ENCODE measurements at places on chromosomes 5 and 9.

DNA sequence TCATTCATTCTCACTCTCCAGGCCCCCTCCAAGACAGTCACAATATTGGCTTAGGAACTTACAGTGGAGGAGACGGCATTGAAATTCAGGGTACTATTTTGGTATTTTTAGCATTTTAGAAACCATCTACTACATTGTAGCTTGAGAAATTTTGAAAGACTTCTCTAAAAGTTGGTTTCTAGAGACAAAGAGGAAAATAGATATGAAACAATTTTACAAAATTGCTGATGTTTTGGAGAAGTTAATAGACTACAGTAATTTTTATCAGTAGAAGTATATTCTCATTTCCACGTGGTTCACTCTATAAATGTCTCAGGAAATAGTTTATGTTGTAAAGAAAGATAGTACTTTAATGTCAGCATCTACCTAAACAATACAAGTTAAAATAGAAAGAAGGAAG is 63.2 kb upstream of the ZSWIM6 start:
- DNase-seq = no peak

- no peak for DNase-seq
These were observed 155.7 kb upstream of the SH3GL2 start for GRCh38 chr9:17422994-17423680.

- no peak for DNase-seq
These were observed 4.9 kb downstream of the NADK2 start for GRCh38 chr5:36236801-36237200.

GRCh38 chr5:91028499-91028956 is 354.6 kb downstream of the ARRDC3 start:
- DNase-seq = no peak

- no peak for DNase-seq
These were observed 68.1 kb upstream of the ERBIN start for GRCh38 chr5:65858316-65858715.

GRCh38 chr9:27766073-27766835 is 193.0 kb upstream of the C9orf72 start:
- DNase-seq = no peak

DNA sequence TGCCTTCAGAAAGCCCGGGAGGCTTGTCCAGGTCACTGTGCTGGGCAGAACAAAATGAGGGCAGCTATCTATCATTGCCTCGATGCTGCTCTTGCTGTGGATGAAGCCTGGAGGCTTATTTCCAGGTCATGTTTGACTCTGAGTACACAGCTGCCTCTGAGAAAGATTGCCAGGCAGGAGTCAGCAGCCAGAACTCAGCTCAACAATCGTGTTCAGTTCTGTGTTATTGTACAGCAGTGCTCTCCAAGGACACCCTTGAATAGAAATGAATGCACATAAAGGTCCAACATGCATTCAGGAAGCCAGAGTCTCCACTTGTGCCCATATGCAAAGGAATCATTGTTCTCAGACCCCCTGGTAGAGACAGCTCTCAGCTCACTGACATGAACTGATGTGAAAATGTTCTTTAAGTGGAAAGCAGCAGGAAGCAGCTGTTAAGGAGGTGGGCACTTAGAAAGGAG is 61.7 kb upstream of the ZFR start:
- no peak for DNase-seq

DNA sequence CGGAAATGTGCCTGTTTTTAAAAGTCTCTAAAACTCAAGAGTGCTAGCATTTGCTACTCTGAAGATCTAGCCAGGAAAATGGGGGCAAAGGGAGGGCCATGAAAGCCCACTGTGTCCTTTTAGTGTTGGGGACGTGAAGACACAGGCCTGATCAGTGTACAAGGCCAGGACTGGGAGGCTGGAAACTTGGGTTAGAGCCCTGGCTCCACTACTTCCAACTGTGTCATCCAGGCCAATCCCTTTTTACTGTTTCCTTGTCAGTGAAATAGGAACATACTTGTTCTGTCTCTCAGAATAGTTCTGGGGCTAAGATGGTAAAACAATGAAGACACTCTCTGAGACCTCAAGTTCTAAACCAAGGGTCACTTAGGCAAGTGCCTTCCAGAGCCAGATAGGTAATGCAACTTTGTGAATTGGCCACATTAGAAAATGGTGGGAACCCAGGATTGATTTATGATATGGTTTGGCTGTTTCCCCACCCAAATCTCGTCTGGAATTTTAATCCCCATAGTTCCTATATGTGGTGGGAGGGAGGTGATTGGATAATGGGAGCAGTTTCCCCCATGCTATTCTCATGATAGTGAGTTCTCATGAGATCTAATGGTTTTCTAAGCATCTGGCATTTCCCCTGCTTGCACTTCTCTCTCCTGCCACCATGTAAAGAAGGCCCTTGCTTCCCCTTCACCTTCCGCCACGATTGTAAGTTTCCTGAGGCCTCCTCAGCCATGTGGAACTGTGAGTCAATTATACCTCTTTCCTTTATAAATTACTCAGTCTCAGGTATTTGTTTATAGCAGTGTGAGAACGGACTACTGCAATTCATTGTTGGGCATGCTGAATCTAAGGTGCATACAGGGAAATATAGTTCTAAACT is 30.4 kb upstream of the B4GALT1 start:
- no peak for DNase-seq

DNA sequence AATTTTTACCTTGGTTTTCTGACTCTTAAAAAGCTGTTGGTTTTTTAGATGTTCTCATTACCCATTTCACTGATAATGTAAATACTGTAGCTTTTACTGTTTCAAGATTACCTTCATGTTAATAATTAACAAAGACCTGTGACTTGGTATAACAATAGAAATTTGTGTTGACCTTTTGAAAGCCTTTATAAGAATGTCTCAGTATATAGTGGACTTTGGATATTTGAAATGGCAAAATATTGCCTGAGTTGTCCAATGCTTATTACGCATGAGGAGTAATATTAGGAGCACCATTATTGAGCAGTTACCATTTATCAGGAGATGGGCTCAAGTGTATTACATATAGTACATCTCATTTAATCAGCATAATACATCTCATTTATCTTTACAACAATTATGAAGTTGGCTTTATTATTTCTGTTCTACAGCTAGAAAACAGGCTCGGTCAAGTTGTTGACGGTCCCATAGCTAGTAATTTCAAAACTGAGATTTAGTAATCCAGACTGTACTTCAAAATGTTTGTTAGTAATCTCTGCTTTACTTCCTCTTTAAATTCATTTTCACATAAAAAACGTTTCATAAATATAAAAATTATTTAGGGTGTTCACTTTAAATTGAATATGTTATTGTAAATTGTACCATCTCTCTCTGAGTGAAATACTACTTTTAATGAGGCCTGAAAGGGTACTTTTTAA is 50.7 kb upstream of the FKTN start:
- no peak for DNase-seq

- no peak for DNase-seq
These were observed 117.2 kb downstream of the RPS23 start for GRCh38 chr5:82160948-82161347.

- DNase-seq = no peak
These were observed 58.1 kb downstream of the PPIP5K2 start for GRCh38 chr5:103178167-103178566.

GRCh38 chr5:25713259-25713658 is 1068.5 kb upstream of the CDH10 start:
- DNase-seq = no peak

- no peak for DNase-seq
These were observed 832 bp downstream of the LMBRD2 start for GRCh38 chr5:36150676-36151433.

- no peak for DNase-seq
These were observed 26.0 kb downstream of the BDP1 start for GRCh38 chr5:71481441-71481840.

GRCh38 chr9:76725885-76726284 is 38.4 kb upstream of the PCA3 start:
- no peak for DNase-seq

- DNase-seq = no peak
These were observed 47.2 kb upstream of the FABP6 start for GRCh38 chr5:160181965-160182622.

GRCh38 chr5:88929385-88929784 is 46.4 kb upstream of the MEF2C start:
- DNase-seq = no peak

- no peak for DNase-seq
These were observed 2.3 kb downstream of the ADRB2 start for GRCh38 chr5:148828511-148829247.

DNA sequence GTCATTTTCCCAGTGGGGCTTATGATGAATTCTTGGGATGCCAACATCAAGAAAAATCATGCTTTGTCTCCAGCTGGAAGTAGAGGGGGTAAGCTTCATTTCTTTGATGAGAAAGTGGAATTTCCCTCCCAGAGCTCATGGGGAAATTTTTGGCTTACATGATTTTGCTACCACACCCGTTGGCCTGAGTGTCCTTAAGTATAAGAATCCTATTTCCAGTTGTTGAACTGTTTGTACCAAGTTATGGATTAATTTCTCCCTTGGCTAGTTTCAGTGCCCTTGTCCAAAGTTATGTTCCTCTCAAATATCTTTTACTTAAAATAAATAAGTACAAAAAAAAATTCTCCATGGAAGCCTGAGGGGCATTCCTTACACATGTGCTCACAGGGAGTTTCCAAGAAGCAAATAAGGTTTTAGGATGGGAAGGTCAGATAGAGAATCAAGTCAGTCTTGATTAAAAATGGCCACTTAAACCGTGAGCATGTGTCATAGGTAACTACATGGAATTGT is 82.3 kb downstream of the PTCD2 start:
- DNase-seq = no peak

GRCh38 chr9:25681266-25681665 is 3.0 kb upstream of the TUSC1 start:
- DNase-seq = no peak

DNA sequence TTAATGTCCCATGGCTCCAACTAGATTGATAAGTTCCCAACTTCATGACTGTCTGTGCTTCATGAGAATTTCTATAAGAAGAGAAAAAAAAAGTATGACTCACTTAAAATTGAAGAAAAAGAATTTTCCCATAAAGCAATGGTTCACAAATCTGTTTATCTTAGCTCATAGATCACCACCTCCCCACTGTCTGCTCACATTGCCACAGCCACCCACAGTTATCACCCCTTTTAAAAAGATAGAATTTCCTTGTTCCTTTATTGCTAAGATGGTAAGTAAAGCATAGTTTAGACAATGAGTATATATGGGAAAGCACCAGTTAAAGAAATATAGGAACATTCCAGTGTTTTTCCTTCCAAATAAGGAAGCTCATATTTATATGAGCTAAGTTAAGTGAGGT is 67.1 kb downstream of the ALDH7A1 start:
- no peak for DNase-seq

DNA sequence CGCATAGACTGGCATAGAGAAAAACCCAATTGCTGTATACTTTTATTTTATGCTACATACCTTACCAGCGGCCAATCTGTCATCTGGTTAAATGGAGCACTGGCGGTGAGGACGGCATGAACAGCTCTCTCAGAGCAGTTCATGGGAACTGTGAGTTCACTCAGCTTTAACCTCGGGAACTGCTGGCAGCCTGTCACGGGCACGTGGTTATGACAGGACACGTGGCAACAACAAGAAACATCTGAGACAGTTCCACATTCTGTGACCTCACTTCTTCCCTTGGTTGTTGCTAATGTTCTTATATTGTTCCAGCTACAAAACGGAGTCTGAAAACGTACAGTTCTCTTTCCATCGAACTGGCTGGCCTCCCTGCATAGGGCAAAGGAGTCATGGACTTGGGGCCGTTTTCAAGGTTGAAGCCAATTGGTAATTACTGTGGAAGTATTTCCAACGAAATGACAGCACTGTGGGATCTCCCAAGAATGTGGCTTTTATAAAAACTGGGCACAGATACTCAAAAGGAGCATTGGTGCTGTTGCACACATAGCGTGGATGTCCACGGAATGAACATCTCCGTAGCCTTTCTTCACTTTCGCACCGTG is 246.3 kb upstream of the DAP start:
- DNase-seq = no peak

DNA sequence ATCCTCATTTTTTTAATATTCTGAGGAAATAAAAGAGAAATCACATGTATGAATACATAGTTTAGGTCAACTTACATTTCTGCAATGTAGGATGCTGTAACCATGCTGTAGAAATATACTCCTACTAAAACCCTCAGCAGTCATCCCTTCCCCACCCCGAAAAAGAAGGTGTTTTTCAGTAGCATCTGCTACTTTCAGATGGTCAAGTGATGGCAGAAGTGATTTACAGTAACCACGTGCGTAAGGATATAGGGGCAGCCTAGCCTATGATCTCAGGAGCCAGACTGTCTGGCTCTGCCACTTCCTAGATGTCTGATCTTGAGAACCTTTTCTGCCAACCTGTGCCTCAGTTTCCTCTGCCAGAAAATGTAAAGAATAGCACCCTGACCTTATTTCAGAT is 26.0 kb upstream of the SYK start:
- DNase-seq = no peak

GRCh38 chr5:154630410-154630809 is 124.8 kb upstream of the LARP1 start:
- no peak for DNase-seq

DNA sequence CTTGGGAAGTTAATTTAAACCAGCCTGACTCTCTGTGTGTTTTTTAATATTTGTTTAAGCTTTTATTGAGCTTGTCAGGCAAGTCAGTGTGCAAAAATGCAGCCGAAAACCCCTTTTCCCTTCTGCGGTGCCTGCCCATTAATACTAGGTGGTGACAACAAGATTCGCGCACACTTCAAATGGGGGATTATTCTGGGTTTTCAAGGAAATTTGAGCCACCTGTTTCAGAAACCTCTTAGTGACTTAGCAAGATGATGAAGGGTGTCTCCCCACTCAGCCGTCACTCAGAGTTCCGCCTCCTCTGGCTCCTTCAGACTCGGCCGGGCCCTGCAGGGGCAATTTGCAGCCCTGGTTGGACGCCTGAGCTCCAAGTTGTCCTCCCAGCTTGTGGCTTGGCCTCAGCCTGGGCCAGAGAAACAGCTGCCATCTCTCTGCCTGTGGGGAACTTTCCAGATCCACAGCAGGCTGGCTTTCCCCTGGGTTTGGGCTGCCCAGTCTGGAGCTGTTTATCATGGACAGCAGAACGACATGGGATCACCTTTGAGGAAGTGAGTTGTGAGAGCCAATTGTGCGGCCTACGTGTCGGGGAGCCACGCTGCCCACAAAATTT is 75.9 kb downstream of the SPRY4 start:
- no peak for DNase-seq

DNA sequence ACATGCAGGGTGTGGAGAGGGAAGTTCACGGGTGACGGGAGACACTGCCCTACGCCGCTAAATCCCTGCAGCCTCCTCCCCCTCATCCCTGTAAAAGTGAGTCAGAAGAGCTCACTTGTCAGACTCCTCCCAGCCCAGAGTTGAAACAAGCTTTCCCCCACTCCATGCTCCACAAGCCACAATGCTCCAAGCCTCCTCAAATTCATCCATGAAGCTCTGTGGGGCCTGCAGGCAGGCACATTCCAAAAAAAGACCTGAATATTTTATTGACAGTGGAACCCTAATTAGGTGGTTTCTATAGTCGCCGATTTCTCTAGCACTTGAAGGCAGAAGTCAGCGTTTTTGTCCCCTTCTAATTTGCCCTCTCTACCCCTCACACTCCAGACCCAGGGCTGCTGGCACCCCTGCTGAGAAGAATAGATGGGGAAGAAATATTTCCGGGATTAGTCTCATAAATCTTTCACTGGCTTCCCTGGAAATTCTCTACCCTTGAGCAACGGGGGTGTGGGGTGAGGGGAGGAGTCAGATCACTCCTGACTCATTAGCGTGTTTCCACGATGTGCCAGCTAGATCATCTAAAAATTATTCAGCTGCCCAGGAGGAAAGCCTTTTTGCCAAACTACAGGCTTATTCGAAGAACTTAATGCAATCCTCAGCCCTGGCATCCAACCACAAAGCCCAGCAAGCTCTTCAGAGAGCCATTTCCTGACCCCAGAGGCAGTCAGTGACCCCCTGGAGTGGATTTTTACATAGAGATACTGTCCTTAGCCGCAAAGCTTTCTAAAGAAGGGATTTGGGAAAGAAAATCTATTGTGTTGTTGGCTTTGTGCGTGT is 97.1 kb downstream of the ENC1 start:
- no peak for DNase-seq
